ENCODE measurements at places on chromosomes 12 and 14.

GRCh38 chr12:71439613-71440344, at the start of gene LGR5:
Gene LGR5 (plus strand): TSS chr12:71439798. CDS start chr12:71440081, 283 bp downstream.
- peak within 1 kb of the TSS; percentile 63 for H3K27ac ChIP-seq
- H3K36me3 ChIP-seq, result peaks cover 6% of the 10 kb centered on the region
- peaks cover 80% of the 10 kb centered on the region for H3K27me3 ChIP-seq
- H3K4me1 ChIP-seq, result peaks cover 21% of the 10 kb centered on the region
- DNase-seq, result peak; percentile 39

DNA sequence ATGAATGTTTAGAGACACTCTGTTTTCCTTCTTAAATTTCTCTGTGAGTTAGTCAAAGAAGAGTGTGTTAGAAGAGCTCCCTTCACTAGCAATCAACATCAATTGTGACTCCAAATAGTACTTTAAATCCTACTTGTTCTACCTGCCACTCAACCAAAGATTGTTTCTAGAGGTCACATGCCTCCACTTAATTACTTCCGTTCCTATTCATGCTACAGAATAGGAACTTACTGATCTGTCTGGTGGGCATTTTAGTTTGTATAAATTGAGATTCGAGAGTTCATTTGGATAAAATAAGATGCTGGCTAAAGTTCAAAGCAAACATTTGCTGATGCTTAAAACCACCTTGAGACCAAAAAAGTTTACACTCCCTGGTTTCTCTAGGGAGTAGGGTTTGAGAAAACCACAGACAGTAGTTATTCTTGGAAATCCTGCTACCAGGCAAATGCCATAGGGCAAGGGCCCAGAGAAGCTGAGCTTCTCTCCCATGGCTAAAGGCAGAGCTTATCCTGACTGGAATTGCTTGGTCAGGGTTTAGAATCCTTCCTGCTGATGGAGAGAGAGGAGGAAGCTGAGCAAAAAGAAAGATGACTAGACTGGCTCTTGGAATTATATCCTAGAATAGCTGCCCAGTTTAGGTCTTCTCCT, 389.6 kb upstream of the ATP2B1 start:
- no peaks in the 10 kb centered on the region for H3K36me3 ChIP-seq
- no peak overlapping the region for H3K27ac ChIP-seq
- DNase-seq, result no peak

GRCh38 chr12:49673446-49674317, 33.5 kb downstream of the FMNL3 start:
- DNase-seq, result peak; percentile 59
- H3K27ac ChIP-seq, result peak overlapping the region; percentile 96
- H3K36me3 ChIP-seq, result no peaks in the 10 kb centered on the region
- no peaks in the 10 kb centered on the region for H3K27me3 ChIP-seq
- no peak overlapping the region for H3K4me3 ChIP-seq

DNA sequence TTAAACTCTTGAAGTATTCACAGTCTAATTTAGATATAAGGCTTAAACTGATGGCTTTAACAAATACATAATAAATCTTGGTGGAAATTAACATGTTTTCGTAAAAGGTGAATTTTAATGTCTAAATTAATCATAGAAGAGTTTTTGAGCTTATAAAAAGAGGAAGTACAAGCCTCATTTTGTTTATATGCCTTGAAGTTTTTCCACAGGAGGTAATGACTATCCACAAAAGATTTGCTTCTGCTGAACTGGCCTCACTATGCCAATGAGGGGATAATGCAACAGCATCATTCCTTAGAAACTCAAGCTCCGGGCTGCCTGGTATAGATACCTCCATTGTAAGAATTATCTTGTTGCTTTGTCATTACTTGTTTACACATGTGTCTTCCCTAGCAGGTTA, 175.6 kb downstream of the DUSP6 start:
- H3K4me1 ChIP-seq, result peaks cover 3% of the 10 kb centered on the region
- no peaks in the 10 kb centered on the region for H3K36me3 ChIP-seq
- H3K4me3 ChIP-seq, result no peak overlapping the region
- H3K27ac ChIP-seq, result no peak overlapping the region

GRCh38 chr14:101899263-101899662, 65.1 kb upstream of the DYNC1H1 start:
- no peak overlapping the region for H3K27ac ChIP-seq
- H3K4me3 ChIP-seq, result no peak overlapping the region
- no peaks in the 10 kb centered on the region for H3K27me3 ChIP-seq

- no peak overlapping the region for H3K27ac ChIP-seq
- peaks cover 5% of the 10 kb centered on the region for H3K36me3 ChIP-seq
- no peak for DNase-seq
- peaks cover 17% of the 10 kb centered on the region for H3K4me1 ChIP-seq
- no peak overlapping the region for H3K4me3 ChIP-seq
- no peaks in the 10 kb centered on the region for H3K27me3 ChIP-seq
These were observed 150.9 kb upstream of the SLC38A2 start for GRCh38 chr12:46523446-46523845.
